ENCODE measurements at places on chromosomes 4 and X. TPM values are rescaled to one million over a fixed set of nuclear protein-coding genes. Genes with fewer than 3 reads are reported as not detected.

- no peak for DNase-seq
Observed at GRCh38 chr4:40378619-40379018, 43.5 kb downstream of the CHRNA9 start.

- no peak for DNase-seq
Observed at GRCh38 chr4:76673362-76673761, 224.6 kb downstream of the SOWAHB start.

- no peak for DNase-seq
Observed at GRCh38 chr4:39559626-39560025, 32.4 kb upstream of the UGDH start.

- DNase-seq, result no peak
Observed at GRCh38 chr4:77332696-77333270, 175.8 kb downstream of the CCNG2 start.

GRCh38 chr4:117326091-117326490 is 240.7 kb upstream of the TRAM1L1 start:
- DNase-seq, result no peak

DNA sequence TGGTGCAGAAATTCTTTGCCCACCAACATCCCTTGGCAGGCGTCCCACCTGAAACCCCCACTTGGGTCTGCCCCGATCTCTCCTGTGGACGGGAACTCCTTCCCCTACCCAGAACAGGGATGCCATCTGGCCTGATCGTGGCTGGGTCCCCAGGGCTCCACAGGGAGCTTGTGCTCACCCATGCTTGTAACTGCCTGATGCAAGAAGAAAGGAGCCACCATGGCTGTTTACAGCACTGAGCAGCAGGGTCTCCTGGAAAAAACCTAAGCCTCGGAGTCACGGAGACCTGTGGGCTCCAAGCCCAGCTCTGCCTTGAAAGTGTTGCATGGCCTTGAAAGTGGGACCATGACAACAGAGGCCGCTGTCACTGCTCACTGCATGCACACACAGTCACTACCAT is 101.5 kb upstream of the AFAP1 start:
- DNase-seq, result no peak

DNA sequence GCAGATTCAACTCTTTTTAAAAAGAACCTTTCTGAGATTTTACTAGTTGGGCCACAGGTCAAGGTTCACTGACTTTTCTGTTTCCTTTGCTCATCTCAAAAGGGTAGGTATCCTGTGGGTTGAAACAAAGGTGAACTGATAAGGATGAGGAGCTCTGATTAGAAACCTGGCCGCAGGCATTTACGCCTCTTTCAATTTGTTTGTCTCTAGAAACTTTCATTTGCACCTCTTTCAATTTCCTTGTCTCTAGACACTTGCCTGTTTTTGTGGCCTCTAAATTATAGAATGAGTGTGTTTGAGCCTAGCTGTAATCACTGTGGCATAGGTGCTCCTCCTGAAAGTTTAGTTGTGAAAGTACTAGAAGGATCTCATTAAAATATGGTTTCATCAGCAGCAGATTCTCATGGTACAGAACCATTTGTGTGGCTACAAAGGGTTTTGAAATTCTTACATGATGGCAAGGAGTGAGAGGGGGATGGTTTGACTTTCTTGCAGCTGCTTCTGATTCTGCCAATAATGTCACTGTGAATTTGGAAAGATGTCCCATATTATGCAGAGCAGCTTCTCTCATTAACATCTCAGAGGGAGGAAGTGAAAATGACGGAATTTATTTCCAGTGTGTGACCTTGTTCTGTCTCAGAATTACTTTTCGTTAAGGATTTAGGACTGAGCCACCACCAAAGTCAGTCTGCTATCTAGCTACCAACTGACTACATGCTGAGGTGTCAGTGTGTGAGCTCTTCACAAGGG is 142.2 kb downstream of the SH2D1A start:
- no peak for DNase-seq

DNA sequence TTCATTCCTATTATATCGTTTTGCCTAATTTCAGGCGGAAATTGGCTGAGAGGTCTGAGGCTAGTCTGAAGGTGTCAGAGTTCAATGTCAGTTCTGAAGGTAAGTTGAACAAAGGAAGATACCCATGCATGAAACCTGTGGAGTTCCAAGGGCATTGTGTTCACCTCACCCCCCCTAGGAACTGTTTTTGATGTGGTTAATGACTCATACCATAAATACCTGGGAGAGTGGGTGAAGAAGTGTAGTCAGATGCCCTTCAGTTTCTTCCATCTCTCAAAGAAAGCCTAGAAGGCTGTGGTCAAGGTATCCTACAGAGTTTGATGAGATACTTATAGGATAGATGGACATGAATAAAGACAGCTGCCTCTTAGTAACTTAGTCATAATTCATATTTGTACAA is 2.7 kb downstream of the UTP14A start:
- DNase-seq, result peak; percentile 29

DNA sequence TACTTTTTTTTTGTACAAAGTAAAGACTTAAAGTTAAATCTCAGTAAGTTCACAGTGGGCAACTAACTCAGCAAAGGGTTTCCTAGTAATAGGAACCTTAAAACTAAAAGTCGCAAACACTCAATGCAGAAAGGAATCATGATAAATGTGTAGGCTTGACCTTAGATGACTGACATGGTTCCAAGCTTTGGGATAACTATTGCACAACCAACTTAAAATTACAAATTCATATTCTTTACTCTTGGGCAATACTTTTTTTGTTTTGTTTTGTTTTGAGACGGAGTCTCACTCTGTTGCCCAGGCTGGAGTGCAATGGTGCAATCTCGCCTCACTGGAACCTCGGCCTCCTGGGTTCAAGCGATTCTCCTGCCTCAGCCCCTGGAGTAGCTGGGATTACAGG is 8.2 kb downstream of the ELOVL6 start:
- DNase-seq, result no peak

DNA sequence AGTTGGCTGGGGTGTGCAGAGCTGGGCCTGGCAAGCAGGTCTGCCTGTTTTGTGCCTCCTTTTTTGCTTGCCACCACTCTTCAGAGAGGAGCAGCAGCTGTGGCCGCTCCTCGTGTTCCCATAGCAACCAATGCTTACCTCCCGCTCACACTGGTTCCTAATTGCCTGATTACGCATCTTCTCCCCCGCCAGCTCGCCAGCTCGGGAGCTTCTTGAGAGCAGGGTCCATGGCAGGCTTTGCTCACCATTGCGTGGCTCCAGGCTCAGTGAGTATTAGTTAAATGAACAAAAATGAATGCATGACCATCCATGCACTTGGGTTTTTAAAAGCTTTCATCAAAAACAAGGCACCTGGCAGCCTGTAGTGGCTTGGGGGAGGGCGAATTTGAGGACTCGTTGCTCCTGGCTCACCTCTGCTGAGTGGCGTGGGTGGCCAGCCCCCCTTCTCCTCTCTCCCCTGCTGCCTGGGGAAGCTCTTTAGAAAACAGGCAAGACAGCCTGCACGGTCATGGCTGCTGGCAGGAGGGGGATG is 14.2 kb upstream of the PJA1 start:
- no peak for DNase-seq

GRCh38 chr4:20017070-20017776 is 234.5 kb upstream of the SLIT2 start:
- no peak for DNase-seq

DNA sequence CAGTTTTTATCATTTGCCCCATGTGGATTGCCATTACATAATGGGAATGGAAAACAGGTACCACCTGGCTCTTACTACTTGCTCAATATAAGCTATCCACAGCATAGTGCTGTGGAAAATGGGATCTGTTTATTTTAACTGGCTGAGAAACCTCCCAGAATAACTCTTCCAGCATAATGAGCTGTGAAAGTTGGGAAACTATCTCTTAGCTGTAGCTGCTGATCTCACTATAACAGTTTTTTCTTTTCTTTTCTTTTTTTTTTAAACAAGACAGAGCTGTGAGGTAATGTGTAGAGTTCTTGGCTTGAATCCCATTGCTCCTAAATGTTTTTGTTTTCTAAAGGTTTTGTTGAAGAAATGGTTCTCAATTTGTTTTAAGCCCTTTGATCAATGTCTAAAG is 988.3 kb downstream of the PCDH19 start:
- no peak for DNase-seq

DNA sequence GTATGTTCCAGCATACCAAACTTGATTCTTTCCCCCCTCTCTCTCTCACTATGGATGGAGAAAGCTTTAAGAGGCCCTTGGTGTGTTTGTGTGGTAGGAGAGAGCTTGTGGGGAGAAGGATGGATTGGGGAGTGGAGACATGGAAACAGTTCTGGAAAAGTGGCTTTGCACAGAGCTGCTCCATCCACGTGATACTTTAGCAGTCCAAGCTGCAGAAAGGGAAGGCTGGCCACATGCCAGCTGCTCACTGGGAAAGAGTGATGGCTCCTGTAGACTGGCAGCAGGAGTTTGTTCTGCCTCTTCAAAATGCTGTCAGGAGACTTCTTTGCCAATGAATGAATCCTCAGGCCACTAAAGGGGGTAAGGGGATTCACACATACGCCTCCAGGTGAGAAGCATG is 21.7 kb upstream of the SEC24B start:
- DNase-seq, result no peak

GRCh38 chr4:996030-996996 is 3.1 kb upstream of the SLC26A1 start:
- no peak for DNase-seq

DNA sequence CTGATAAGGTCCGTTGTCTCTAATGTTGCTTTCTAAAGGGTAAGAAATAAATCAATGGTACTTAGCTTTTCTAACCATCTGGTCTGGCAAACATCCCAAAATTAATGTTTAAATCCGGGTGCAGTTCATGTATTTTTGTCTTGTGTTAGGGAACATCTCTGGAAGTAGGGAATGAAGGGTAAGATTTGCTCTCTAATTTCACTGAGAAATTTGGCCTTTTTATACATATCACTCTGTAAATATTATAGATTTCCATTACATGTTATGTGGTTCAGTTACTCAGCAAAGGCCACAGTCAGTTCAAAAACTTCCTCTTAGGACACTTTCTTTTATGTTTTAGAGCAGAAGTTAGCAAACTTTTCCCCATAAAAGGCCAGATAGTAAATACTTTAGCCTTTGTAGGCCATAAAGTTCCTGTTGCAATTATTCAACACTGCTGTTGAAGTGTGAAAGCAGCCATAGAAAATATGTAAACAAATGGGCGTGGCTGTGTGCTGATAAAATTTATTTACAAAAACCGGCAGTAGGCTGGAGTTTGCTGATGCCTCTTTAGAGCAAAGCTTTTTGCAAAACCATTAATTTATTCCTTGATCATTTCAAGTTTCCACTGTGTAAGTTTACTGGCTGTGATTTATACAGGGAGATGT is 218.1 kb downstream of the ANTXR2 start:
- no peak for DNase-seq

DNA sequence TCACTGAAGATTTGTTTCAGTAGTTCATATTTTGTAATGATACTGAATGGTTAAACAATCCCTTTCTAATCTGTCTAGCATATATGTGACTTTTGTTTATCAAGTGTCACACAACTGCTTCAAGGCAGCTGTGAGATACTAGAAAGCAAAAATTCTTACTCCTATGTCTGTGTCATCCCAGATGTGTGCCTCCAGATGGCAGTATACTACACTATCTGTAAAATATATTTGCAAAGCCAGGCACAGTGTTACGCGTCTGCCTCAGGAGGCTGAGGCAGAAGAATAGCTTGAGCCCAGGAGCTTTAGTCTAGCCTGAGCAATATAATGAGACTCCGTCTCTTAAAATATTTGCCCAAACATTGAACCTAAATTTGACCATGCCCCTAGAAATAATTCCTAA is 4.0 kb downstream of the NUDT10 start:
- DNase-seq, result peak; percentile 50

DNA sequence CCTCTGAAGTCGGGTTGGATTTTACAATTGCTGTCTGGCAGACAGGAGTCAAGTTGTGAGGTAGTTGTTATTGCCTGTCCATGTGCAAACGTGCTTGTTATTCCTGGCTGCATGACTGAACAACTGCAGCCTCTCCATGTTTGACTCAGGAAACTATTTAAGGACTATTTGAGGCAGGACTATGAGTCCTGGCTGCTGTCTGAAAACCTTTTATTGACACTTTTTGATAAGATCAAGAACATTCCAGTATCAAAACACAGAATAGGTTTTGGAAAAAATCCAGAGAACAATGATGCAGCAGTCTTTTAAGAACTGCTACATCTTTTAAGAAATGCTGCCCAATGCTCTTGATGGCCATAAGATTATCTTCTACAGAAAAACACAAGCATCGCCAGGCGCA is 10.0 kb upstream of the SPRY1 start:
- no peak for DNase-seq

DNA sequence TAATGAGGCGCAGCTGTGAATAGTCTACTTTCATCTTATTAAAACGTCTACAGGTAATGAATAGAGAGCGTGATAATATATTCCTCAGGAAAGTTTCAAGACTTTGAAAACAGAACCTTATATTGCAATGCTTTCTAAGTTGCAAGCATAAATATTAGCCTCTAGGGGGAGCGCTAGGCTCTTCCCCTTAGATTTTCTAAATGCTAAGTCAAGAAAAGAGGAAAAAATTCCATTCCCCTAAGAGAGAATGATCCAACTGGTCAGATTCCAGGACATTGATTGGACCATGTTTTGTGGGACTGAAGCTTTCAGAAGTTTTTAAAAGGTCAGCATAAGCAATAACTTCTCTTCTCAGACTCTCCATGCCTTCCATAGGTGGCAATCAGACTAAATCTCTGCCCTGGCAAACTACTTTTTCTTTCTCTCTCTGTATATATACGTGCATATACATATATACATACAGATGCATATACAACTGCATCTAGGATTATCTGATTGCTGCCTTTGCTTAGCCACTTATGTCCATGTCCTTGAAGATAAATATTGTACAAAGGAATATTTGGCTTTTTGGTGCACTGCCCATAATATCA is 492.9 kb downstream of the INPP4B start:
- DNase-seq, result peak; percentile 77

- DNase-seq, result no peak
Observed at GRCh38 chrX:47936940-47937317, 66.9 kb downstream of the ZNF182 start.

DNA sequence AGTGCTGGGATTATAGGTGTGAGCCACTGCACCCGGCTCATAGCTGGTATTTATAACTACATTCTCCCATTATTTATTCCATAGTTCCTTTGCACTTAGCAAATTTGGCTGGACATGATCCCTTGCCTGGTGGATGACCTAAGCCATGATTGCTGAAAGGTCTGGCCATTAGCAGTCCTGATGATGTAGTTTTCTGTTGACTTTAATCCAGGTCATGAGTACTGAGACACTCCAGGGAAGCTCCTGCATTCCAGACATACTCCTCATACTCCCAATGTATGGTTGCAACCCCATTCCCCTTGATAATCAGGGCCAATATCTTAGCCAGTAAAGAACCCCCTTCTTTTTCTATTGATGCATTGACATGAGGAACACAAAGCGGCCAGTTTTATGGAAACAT is 24.4 kb upstream of the MGST2 start:
- DNase-seq, result no peak

The CSAG1 gene
- total RNA-seq, result 5.7 TPM

The SSR4 gene
- 561 TPM for total RNA-seq

The RHOXF1 gene
- not detected for total RNA-seq

The CCNQ gene
- total RNA-seq, result 107 TPM

The CPZ gene
- not detected for total RNA-seq

The CXCL1 gene
- total RNA-seq, result 3.6 TPM

The PAGE4 gene
- not detected for total RNA-seq

Data from HT-29 (cell line).